ENCODE measurements at places on chromosomes 7 and 10. TPM values are rescaled to one million over a fixed set of nuclear protein-coding genes. Genes with fewer than 3 reads are reported as not detected.

DNA sequence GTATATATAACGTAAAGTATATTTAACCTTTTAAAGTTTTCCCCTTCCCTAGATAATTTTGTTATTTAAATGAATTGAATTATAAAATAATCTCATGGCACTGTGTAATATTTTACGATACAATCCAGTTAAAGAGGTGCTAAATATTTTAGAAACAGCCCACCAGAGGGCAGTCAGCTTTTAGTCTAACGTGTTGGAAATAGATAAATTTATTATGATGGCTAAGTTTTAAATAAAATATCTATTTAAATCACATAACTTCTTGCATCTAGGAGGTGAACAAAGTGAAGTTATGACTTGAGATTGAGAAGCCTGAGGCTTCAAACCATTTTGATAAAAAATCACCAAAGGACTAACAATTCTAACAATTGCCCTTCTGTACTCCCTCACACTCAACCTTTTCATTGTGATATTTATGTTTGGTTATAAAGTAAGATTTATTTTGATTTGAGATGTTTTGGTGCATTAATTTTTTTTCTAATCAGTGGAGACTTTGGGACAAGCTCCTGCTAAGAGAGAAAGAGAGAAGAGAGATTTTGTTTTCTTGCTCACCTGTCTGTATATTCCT is 171.5 kb upstream of the SP4 start:
- DNase-seq = no peak

- DNase-seq = no peak
Observed at GRCh38 chr7:157652161-157652953, 315.6 kb downstream of the DNAJB6 start.

- DNase-seq = no peak
Observed at GRCh38 chr7:24123076-24123475, 160.9 kb upstream of the NPY start.

DNA sequence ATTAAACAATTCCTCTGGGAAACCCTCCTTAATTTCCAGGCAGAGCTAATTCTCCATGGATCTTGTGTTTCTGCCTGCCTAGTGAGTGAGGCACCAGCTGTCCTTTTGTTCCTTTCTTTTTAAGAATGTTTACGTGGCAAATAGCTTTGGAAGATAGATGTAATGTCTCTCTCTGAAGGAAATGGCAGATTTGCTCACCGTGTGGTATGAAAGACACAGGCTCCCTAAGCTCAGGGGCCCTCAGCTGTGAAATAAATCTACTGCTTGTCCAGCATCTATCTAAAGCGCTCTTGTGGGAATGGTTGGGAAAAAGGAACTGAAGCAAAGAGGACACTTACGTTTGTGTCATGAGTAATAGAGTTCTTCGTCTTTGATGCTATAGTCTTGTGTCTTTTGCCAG is 64.6 kb downstream of the FAS start:
- no peak for DNase-seq

- no peak for DNase-seq
Observed at GRCh38 chr7:5396542-5396941, 27.1 kb downstream of the TNRC18 start.

DNA sequence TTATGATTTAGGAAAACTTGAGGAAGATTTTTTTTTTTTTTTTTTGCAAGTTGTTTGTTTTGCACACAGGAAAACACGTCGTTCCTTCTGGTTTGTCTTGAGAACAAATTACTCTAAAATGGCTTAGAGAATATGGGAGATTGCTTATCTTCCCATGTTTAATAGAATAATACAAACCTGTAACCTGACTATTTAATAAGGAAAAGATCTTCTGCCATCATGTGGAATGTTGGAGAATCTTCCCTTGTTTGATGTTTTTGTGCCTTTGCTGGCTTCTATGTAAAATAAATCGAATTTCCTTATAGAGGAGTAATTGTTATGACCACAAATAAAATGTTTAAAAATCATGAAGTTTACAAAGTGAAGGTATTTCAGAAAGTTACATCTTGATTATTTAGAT is 818.8 kb downstream of the GATA3 start:
- no peak for DNase-seq

Gene HTR5A
- total RNA-seq = not detected

Gene SPDYE11
- not detected for total RNA-seq

Data from omental fat pad (tissue), 4 donors.